GM18507 (cell line): ENCODE measurements at places on chromosomes 3 and 15.

- DNase-seq, result no peak
Observed at GRCh38 chr3:107674371-107674770, 151.6 kb downstream of the BBX start.

- DNase-seq, result no peak
Observed at GRCh38 chr3:155131104-155131503, 51.0 kb downstream of the MME start.

DNA sequence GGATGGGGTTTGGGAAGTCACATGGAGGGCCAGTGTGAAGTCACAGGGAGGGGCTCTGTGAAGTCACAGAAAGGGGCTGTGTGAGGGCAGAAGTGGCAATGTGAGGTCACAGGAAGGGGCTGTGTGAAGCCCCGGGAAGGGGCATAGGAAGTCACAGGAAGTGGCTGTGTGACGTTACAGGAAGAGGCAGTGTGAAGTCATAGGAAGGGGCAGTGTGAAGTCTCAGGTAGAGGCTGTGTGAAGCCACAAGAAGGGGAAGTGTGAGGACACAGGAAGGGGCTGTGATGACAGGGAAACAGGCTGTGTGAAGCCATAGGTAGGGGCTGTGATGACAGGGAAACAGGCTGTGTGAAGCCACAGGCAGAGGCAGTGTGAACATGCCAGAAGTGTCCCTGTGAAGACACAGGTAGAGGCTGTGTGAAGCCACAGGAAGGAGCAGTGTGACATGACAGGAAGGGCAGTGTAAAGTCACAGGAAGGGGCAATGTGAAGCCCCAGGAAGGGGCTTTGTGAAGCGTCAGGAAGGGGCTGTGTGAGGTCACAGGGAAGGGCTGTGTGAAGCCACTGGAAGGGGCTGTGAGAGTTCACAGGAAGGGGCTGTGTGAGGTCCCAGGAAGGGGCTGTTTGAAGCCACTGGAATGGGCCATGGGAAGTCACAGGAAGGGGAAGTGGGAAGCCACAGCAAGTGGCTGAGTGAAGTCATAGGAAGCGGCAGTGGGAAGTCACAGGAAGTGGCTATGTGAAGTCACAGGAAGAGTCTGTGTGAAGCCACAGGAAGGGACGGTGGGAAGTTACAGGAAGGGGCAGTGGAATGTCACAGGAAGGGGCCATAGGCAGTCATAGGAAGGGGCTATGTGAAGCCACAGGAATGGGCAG, 37.1 kb downstream of the GASK1A start:
- no peak for DNase-seq

DNA sequence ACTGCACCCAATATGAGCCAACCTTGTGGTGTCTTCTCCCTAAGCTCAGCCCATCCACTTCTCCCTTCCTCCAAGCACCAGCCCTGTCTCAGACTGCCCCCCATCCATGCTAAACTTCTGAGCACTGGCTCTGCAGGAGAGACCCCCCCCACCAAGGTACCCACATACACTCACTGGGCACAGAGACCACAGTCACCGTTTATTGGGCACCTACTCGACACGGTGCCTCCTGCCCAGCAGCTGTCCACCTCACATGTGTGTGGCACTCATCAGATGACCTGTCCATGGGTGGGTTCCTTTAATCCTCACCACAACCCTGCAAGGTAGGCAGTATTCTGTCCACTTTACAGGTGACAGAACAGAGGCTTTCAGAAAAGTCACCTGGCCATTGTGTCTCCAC, 22.3 kb upstream of the SFMBT1 start:
- DNase-seq, result no peak

GRCh38 chr3:58152225-58153015, 58.4 kb downstream of the DNASE1L3 start:
- no peak for DNase-seq

GRCh38 chr3:186775999-186776398, 7.4 kb upstream of the EIF4A2 start:
- no peak for DNase-seq

- no peak for DNase-seq
Observed at GRCh38 chr15:31556494-31557150, 230.0 kb downstream of the KLF13 start.
